ENCODE measurements at places on chromosomes 3 and 15.

- DNase-seq: no peak
Observed at GRCh38 chr3:123158330-123158729, 43.4 kb upstream of the SEC22A start.

GRCh38 chr3:182116386-182116785 lies 404.7 kb downstream of the SOX2 start:
- no peak for DNase-seq

GRCh38 chr3:126101521-126101982 lies 17.6 kb upstream of the SLC41A3 start:
- no peak for DNase-seq

- DNase-seq: no peak
Observed at GRCh38 chr15:31338318-31338878, 11.8 kb downstream of the KLF13 start.

GRCh38 chr15:70792171-70792573 lies 28.8 kb upstream of the UACA start:
- DNase-seq: peak; percentile 96

GRCh38 chr3:135097276-135097946 lies 302.4 kb downstream of the EPHB1 start:
- DNase-seq: no peak

DNA sequence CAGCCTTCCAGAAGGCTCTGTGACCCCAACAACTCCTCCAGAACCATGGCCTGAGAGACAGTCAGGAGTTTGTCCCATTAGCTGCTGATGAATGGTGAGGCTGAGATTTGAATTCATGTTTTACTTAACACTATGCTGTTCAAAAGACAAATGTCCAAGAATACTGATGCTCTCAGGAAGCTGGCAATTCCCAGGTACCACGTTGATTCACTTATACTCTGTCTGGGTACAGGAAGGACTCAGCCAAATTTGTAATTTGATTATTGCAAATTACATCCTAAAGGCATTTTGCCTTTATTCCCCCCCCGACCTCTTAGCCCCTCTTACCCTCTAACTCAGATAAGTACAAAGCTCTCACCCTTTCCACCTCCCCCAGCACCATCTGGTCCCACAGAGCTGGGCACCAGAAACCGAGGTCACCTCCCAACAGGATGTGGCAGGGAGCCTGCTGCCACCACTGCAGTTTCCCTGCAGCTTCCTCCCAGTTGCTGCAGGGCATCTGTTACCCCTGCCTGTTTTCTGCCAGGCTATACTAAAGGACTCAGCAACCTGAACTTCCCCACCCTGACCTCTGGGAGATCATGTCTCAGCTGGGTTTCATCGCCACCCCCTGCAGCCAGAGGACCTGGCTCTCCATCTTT lies 33.6 kb downstream of the EAF1 start:
- DNase-seq: no peak

GRCh38 chr15:91469632-91470567 lies 369.8 kb downstream of the SV2B start:
- DNase-seq: no peak

- no peak for DNase-seq
Observed at GRCh38 chr3:78406396-78406795, 1361.4 kb downstream of the ROBO1 start.
